Right forelimb (tissue), 1 donor: ENCODE measurements at places on chromosomes 3 and 15.

DNA sequence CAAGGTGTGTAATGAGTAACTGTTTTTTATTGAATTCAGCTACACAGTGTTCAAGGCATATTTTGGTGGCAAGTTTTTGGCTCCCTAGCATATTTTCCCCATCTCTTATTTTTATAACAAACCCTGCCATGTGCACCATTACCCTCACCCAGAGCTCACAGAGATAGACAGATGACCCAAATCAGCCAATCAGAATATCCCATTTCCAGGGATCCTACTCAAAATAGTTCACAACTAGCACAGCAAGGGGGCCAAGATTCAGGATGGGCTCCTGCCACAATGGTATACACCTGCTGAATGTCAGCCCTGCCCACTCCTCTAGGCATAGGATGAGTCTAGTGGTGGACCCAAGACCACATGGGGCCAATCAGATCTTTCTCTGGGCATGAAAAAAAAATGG lies 78.8 kb upstream of the SETMAR start:
- DNase-seq = no peak

DNA sequence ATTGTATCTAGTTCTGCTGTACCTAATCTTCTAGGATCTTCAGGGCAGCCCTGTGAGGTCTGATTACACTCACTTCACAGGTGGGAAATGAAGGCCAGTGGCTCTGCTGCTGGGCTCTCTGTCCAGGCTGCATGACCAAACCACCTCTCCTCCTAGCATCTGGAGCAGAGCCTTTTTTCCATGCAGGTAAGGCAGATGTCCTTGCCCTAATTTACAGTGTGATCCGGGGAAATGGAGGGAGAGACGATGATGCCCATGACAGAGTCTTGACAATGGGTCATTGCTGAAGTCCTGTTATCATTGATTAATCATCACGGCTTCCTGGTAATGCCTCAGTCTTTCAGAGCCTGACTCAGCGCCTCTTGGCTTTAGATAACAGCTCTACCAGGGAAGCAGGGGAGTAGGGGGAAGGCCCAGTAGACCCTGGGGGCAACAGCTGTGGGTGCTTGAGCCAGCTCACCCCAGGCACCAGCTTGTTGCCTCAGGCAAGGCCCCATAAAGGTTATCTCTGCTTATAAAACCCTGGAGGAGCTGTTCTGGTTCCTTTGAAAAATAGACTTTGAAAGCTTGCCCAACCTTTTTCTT lies 153.4 kb downstream of the GABRG3 start:
- no peak for DNase-seq

DNA sequence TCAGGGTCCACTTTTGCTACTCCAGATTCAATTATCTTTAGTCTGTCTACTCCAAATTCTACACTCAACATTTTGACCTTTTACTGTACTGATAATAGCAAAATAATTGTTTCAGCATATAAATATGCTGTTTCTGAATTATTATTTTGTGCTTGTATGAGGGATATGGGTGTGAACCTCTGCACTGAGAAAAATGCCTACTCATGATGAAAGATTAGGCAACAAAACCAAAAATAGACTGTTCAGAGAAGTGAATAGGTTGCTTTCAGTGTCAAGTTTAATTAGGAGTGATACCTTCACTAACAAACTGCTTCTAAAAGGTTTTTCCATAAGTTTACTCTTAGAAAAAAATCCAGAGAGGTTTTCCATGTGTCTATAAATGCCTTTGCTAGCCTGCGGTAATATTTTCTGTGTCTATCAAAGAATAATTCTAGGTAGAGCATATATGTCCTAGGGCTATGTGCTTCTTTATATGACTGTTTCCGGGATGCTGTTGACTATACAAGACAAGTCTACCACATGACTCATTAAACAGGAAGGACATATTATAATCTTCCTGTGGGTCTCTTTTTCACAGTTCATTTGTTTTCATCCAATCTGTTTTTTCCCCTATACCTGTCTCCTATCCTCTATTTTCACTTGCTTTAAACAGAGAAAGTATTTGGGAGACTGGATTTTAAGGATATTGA lies 218.5 kb upstream of the TTC14 start:
- DNase-seq = no peak

DNA sequence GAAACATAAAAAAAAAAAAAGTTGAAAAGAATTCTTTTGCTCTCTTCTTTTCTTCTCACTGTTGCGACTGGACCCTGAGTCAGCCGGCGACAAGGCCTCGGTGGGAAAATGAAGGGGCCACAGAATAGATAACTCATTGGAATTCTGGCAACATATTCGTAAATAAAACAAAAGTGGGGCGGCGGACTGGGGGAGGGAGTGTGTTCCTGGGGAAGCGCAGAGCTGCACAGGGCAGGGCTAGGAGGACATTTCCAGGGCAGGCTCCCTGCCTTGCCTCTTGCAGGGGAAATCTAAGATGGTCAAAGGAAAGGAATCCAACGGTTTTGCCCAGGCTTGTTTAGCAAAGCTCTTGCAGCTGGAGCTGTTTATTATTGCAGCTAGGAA lies 1042.8 kb upstream of the NR2F2 start:
- no peak for DNase-seq

GRCh38 chr3:128353361-128353965 lies 113.2 kb downstream of the DNAJB8 start:
- no peak for DNase-seq

DNA sequence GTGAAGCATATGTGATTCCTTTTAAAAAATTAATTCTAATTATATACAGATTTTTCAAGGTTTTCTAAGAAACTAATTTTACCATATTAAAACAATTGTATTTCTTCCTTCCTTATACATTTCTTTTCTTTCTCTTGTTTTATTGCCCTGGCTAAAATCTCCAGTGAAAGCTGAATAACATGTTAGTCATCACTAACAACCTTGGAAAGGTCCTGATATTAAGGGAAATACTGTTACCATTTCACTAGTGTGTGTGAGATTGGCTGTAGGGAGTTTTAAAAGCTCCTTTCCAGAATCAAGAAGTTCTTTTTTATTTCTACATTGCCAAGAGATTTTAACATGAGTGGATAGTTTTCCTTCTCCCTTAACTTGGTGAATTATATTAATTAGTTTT lies 229.7 kb upstream of the EIF1B start:
- no peak for DNase-seq
